ENCODE measurements at places on chromosomes 4 and X.

DNA sequence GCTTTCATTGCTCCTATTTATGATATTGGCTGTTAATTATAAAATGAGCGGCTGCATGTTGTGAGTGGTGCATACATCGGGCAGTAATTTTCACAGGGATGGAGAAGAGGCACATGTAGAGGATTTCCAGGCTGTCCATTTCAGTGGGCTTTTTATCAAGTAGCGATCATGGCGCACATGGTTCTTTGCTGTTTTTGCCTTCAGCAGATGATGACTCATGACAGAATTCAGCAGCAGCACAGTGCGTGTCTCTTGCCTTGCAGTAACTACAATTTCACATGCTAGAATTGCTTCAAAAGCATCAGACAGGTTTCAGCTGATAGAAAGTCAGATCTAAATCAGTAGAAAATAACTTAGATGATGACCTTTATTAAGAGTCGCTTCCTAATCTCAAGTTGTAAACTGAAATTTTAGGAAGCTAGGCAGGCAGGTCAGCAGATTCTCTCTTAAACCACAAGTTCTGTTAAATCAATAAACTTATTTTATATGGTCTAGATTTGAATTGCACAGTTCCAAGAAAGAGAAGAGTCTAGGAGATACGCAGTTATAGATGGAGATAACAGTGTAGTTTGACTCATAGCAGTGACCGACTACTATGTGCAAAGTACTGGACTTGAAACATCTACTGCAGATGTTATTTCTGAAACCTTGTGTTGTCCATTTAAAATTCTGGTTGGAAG lies 35.8 kb downstream of the LRP2BP start:
- no peak for DNase-seq

GRCh38 chr4:47572981-47573380 lies 87.9 kb downstream of the ATP10D start:
- DNase-seq: no peak

- DNase-seq: no peak
These were observed 180.6 kb upstream of the NUDT6 start for GRCh38 chr4:123102897-123103471.

DNA sequence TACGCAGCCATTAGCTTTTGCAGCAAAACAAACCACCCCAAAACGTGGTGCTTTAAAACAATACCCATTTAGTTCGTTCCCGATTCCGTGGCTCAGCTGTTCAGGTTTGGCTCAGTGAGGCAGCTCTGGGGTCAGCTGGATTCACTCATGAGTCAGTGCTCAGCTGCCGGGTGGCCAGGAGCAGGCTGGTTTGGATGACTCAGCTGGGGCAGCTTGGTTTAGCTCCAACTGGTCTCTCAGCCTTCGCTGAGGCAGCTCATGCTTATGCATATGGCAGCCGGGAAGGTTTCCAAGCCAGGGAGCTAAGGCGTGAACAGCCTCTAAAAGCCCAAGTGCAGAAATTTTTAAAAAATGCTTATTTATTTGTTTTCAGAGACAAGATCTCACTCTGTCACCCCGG lies 13.3 kb upstream of the CD99 start:
- no peak for DNase-seq

DNA sequence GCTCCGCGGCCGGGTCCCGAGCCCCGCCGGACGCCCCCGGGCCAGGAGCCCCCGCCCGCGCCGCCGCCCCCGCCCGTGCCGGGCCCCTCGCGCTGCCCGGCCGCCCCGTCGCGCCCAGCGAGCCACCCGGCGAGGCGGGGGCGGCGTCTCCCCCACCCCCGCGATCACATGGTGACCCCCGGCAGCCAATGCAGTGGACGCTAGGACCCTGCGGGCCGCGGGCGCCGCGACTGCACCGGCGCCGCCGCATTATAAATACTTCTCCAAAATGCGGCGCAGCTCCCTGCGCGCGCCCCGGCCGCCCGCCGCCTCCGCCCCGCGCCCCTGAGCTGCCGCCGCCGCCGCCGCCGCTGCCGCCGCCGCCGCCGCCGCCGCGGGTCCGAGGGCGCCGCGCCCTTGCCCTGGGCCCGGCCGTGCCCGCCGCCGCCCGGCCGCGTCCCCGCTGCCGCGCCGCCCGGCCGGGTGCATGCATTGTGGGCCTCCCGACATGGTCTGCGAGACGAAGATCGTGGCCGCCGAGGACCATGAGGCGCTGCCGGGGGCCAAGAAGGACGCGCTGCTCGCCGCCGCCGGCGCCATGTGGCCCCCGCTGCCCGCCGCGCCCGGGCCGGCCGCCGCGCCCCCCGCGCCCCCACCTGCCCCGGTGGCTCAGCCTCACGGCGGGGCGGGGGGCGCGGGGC lies at the start of gene NAT8L:
Gene NAT8L, plus strand, starts transcription at position 282 of the 680 bp plus-strand sequence. Its CDS starts 185 bp downstream, at position 467.
- DNase-seq: peak; percentile 46

DNA sequence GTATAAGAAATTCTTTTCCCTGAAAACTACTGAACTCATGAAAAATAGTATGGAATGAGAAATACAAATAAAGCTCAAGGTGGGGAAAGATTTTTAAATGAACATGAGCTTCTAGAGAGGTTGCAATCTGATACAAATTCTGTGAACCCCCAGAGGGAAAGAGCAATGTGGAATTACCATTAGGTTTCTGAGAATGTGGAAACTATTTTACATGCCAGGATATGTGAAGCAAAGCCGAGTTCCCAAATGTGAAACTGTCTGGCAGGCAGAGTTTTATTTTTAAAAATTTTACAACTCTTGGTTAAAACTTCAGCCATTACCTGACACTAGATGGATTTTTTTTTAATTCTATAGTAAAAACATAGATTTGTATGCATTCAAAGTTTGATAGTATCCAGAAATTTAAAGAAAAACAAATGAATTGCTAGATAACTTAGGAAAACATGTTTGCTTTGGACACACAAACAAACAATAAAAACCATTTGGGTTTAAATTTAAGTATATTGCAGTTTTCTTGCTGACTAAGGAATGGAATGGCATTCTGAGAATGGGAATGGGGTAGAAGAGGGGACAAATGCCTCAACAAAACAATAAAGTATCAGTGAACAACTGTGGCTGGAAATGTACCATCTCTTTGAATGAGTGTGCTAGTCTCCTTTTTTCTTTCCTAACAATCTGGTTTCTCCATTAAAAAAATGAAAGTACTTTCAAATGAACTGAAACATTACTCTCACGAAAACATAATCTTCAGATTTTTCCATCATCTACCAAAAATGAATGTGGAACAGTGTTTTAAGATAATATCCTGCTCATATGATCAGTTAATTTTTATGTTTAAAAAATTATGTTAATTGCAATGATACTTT lies 99.6 kb downstream of the PCDH18 start:
- DNase-seq: no peak

GRCh38 chrX:139508099-139508498 lies 22.4 kb upstream of the F9 start:
- no peak for DNase-seq

- no peak for DNase-seq
These were observed 1.1 kb upstream of the RRH start for GRCh38 chr4:109826719-109827118.

- no peak for DNase-seq
These were observed 77.8 kb upstream of the SH3RF1 start for GRCh38 chr4:169348541-169348940.

DNA sequence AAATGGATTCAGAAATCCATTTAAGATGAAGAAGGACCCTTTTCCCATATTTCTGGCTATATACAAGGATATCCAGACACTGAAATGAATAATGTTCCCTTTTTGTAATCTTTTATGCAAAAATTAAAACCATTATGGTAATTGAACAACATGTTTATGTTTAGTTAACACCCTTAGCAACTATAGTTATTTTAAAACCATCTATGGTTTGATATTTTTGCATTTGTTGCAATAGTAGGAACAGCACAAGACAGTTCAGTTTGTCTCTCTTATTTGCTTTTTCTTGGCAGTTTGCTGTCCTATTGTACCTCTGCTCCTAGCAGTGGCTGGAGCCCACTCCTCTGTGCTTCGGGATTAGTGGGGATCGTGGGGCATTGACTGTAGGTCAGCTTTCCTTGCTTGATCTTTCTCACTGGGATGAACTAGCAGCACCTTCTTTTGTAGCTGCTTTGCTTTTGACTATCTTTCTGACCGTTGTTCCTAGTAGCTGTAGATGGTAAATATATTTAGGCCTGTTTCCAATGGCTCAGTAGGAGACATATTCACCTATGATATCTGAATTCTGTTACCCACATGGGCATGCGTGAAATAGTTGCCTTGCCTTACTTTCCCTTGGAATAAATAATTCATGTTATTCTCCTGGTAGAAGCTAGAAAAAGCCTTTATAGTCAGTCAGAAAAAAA lies 12.8 kb downstream of the HTT start:
- DNase-seq: no peak

- DNase-seq: no peak
These were observed 69.2 kb downstream of the PRDM5 start for GRCh38 chr4:120853161-120853935.

DNA sequence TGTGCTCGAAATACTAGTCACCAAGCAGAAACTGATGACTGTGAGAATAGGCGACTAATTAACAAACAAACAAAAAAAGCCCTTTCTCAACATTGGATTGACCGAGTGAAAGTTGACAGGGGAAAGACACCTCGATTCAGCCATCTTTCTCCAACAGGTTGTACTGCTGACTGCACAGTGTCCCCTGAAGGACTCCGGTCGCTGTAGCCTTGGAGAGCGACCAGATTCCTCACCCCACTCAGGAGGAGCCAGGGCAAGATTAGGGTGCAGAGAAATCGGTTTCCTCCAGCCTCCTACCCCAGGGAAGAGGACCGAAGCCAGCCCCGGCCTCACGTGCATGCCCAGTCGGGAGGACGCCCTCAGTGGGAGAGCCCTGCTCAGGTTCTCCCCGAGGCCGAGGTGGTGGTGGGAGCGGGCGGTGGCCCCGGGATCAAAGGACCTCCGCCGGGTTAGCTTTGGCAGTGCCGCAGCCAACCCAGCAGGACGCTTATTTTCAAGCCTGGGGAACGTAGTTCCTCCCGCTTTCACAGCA lies 1.1 kb upstream of the RAP1GDS1 start:
- no peak for DNase-seq

DNA sequence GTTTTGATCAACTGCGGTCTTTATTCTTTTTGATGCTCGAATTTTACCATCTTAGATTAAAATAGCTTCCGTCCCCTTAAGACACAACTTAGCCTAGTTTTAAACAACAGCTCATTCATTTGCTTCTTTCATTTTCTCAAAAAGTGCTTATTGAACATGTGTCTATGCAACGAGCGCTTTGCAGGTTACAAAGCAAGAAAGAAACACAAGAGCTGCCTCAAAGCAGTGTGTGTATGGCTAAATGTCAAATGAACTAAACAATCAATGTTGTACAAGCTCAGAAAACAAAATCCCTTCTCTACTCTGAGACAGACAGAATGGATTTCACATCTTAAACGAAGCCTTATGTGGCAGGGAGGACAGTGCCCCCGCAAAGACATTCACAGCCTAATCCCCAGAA lies 61.0 kb downstream of the EVC2 start:
- no peak for DNase-seq

DNA sequence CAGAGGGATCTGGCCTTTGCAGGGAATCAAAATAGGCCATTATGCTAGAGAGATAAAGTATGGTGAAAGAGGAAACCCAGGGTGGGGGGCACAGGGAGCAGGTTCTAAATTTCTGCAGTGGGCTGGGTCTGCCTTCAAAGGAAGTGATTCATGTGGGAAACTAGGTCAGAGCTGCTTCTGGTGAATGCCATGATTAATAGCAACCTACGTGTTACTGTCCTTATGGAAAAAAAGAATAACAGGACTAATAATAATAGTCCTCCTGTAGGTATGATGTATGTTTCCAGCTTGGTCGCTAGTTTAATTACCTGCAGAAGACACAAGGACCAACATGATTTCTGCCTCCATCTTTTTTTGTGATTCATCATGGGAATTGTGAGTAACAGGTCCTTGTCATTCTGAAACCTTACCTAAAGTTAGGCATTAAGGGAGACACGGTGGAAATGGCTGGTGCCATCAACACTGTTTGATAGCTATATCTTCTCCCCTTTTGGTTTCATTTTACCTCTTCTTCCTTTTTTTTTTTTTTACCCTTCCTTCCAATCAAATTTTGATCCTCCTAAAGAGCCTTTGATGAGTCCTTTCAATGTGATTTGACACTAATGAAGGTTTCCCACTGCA lies 180.4 kb downstream of the CPEB2 start:
- no peak for DNase-seq

GRCh38 chrX:139890991-139891700 lies 41.7 kb downstream of the ATP11C start:
- no peak for DNase-seq

GRCh38 chr4:76090241-76090691 lies 15.8 kb downstream of the ART3 start:
- DNase-seq: peak; percentile 92

DNA sequence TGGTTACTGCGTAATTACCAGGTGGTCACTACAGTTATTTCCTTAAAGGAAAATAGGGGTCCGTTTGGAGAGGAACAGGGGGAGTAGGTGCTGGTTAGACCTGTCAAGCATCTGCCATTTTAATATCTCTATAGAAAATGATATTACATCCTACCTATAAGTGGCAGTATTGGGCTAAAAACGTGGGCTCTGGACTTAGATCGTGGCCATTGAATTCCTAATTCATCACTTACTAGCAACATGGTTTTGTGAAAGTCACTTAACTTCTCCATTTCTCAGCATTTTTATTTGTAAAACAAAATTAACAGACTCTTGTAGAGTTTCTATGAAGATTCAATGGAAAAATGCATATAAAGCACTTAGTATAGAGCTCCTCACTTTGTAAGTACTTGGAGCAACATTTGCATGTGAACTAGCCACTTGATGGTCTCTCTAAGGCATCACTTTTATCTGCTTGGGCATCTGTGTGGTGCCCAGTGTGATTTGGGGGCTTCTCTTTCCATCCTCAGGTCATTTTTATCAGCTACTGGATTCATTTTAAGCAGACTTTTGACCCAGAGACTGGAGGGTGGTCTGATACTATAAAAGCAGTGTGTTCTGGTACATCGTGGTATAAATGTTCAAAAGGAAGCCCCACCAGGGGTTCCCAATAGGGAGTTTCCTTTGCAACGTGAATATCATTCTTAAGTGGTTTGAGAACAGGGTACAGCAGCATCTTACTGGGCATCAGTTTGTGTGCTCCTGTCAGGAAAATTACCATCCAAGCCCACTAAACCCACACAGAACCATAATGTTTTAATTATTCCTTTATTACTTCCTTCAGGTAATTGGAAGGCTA lies 42.7 kb upstream of the RASSF6 start:
- DNase-seq: peak; percentile 20

- DNase-seq: no peak
These were observed 2.8 kb downstream of the STAG2 start for GRCh38 chrX:123964156-123964834.

DNA sequence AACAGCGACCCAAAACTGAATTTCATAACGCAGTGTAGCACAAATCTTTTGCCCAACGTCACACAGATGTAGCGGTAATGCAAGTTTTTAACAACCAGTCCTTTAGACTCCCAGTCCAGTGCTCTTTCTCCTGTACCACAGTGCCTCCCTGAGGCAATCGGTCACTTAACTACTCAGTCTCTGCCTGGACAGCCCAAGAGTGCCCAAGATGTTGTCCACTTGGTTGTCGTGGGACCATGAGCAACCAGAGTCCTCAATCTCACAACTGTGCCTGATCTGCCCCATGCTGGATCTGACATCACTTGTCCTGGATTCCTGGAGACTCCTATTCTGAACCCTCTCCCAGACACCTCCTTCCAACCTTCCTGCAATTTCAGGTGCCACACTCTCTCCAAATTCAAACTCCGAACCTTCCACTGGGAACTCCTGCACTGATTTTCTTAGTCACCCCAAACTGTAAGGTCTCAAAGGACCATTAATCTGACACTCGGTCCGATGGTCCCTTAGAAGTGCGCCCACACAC lies 702 bp downstream of the MMGT1 start:
- DNase-seq: peak; percentile 16

Measured in HL-60 (cell line).